ENCODE measurements at places on chromosomes 3 and 15. TPM values are rescaled to one million over a fixed set of nuclear protein-coding genes. Genes with fewer than 3 reads are reported as not detected.
A peak's percentile ranks its signal among the peaks of the same experiment; 100 is the strongest.

The RHOV gene
- total RNA-seq, result not detected

The TUBGCP4 gene
- 12.9 TPM for total RNA-seq

GRCh38 chr3:105094588-105094987 is 272.1 kb upstream of the ALCAM start:
- no peak for DNase-seq

- DNase-seq, result no peak
Observed at GRCh38 chr3:156218353-156218744, 98.0 kb downstream of the KCNAB1 start.

GRCh38 chr3:8655387-8655835 is 10.8 kb upstream of the SSUH2 start:
- no peak for DNase-seq

DNA sequence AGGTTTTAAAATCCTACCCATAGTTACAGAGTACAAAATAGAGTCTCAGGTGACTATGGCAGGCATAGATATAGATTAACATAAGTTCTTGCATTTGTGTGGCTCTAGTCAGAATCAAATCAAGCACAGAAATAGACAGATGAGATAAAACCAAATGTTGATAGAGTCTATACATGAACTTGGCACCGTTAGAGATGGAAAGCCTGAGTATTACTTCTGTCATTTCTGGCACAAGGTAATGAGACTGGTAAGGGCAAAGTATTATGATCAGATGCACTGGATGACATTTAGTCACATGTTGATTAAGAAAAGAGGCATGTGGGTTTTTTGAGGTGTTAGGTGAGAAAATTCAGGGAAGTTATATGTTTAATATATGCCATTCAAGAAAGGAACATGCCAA is 219.7 kb downstream of the MBNL1 start:
- no peak for DNase-seq

GRCh38 chr3:123085932-123086627 is 19.3 kb downstream of the PDIA5 start:
- DNase-seq, result no peak

DNA sequence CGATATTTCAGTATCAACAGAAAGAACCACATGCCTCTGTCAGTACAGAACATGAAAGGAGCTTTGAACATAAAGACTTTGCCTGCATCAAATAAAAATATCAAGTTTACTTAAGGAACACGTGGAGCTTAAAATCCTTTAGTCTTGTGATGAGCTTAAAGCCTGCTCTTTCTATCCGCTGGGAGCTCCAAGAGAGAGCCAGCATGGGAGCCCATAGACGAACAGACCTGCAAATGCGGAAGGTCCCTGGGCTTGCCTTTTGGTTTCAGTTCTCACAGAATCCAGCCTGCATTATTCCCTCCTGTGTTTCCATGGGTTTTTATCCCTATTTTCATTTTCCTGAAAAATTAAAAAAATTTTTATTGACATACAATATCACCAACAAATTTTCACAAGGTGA is 530.6 kb upstream of the RGMA start:
- no peak for DNase-seq

The TEX55 gene
- total RNA-seq, result not detected

DNA sequence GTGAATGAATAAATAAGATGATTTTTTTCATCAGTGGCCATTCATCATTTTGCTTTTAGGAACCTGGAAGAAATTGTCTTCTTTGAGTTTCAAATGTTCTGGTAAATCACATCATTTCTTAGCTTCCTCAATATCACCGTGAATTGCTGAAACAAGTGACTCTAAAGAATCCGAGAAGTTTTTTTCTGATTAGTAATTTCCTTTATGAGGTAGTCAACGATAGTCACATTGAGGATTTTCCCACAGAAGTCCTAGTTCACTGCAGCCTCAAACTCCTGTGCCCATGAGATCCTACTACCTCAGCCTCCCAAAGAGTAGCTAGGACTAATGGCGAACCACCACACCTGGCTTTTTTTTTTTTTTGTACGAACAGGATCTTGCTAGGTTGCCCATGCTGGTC is 3.6 kb upstream of the TMPRSS7 start:
- DNase-seq, result no peak

The PTPN23 gene
- total RNA-seq, result 43.7 TPM

GRCh38 chr3:125001557-125002413 is 54.0 kb downstream of the HEG1 start:
- DNase-seq, result no peak

The GREM1 gene
- total RNA-seq, result 77.3 TPM

The PPIB gene
- 244 TPM for total RNA-seq

DNA sequence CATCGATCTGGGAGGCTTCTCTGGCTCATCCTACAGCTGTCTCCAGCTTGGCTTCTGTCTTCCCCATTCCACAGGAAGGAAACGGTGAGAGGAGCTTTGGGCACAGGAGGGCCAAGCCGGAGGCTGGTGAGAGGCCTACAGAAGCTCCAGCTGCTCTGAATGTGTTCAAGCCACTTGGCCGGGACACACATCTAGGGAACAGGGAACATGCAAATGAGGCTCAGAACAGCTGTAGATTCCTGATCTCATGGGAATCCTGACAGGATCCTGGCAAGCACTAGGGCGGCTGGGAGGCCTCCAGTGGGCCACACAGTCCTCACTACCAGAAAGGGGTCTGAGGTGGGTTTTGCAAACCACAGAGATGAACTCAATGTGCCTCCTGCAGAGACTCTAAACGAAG is 13.7 kb downstream of the SEMA5B start:
- DNase-seq, result no peak

The CHST2 gene
- total RNA-seq, result 17.3 TPM

- DNase-seq, result no peak
Observed at GRCh38 chr15:63043335-63044076, 959 bp downstream of the TPM1 start.

- no peak for DNase-seq
Observed at GRCh38 chr3:71421475-71421819, 162.1 kb downstream of the FOXP1 start.

GRCh38 chr3:72408983-72409779 is 439.1 kb downstream of the SHQ1 start:
- no peak for DNase-seq

- no peak for DNase-seq
Observed at GRCh38 chr3:117263270-117263669, 553.7 kb downstream of the TUSC7 start.

- no peak for DNase-seq
Observed at GRCh38 chr15:44910981-44911625, 45.4 kb upstream of the TERB2 start.

The TNNC1 gene
- not detected for total RNA-seq

DNA sequence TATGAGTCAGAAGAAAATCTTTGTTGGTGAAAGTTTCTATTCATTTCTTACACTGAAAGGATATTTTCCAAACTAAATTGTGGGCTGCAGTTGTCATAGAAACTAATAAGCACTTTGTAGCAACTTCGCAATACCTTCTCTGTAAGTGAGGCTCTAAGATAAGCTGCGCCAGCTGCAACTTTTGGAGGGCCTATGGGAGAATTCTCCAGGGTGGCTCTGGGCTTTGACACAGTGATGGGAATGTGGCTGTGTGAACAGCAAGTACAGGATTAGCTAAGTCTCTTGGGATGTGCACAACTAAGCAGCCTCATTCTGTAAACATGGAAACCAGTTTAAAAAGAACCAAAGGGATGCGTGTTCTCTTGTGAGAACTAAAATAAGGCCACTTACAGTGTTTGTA is 124.6 kb upstream of the SGO1 start:
- no peak for DNase-seq

DNA sequence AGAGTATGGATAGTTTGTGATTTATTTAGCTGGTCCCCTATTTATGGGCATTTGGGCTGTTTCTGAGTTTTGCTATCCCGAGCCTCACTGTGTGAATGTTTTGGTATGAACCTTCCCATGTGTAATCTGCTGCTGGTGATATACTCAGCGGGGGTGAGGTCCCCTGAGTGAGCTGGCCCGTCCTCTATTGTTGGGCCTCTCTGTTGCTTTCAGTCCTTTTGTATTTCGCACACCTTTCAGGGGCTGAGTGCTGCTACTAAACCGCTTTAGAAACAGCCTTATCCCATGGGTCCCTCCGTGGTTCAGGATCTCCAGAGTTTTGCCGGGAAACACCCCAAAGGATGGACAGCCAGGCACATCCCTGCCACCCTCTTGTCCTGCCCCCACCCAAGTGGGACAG is 94.5 kb downstream of the WNT7A start:
- no peak for DNase-seq

The ZNF660 gene
- 1.4 TPM for total RNA-seq

The CERS3 gene
- total RNA-seq, result not detected

DNA sequence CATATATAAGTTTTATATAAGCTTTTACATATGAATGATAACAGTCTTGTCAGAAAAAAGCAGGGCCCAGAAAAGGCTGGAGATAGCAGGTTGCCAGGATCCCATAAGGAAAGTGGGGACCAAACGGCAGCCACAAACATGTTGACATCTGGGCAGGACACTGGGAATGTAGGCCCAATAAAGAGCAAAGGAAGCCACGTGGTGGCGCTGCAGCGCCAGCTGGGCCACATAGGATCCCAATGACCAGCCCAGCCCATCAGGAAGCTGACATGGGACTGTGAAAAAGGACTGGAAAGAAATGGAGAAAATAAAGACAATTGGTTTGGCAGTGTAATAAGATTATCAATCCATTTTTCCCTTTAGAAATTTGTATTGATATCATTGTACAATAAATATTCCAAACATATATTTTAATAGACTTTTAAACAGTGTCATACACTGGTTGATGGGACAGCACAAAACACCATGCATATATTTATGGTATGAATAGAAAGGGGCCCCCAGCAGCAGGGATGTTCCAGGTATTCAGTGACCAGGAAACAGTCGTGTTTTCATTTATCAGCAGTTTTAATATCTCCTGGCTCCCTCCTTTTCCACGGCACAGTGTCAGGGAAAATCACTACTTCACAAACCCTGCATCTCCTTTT is 89.0 kb upstream of the STRIT1 start:
- DNase-seq, result peak; percentile 31

DNA sequence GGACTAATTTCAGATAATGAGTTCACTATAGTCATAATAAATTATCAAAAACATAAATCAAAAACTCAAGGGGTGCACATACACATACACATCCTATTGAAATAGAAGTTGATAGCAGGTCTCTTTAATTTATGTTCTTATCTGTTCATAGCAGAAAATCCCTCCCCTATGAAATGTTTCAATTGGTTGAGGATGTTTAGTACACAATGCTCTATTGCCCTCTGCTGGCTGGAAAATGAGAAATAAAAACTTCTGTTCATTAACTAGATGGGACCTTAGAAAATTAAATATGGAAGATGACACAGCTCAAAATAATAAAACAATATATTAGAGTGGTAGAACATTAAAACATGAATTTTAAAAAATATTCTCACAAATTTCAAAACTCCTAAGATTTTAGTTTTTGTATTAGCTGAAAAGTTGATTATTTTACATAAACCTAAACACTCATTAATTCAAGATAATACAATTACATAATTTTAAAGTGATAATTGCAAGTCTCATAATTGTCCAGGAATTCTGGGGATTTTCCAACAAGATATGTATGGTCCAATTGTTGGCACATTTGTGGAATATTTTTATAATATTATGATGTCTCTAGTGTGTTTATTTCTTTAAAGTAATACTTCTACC is 735.0 kb downstream of the ROBO1 start:
- no peak for DNase-seq

GRCh38 chr3:124811436-124811835 is 75.7 kb downstream of the ITGB5 start:
- no peak for DNase-seq

DNA sequence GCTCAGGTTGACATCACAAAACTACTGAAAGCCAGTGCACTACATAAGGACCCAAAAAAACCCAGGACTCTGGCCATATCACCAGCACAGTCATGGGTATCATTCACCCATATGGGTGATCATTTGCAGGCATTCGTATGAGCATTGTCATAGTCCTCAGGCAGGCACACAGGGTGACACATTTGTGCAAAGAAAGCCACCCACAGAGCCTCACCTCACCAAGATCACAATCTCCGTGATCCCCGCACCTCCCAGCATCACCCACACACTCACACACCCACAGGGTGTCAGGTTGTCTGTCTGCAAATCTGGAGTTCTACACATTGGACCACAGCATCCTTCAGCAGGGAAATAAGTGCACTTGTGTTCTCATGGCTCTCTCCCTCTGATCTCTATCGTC is 166.0 kb upstream of the LPP start:
- DNase-seq, result no peak

The CFAP92 gene
- total RNA-seq, result not detected

The GOLGB1 gene
- 56.6 TPM for total RNA-seq

GRCh38 chr3:58824285-58824684 is 157.7 kb upstream of the FAM3D start:
- no peak for DNase-seq

DNA sequence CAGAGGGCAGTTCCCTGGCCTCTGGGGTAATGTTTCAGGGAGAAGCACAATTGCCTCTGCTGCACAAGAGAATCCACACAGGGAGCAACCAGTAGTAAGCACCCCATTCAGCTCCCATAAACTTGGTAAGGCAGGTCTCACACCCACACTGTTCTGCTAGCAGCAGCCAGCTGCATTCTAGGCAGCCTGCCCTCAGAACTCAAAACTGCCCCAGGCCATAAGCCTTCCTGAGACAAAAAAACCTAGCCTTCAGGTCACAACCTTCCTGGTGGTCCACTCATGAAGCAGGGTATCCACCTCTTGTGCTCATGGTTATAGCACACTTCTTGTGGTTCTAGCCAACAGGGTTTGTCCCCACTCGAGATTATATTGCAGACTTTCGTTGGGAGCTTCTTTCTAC is 33.7 kb upstream of the ABI3BP start:
- no peak for DNase-seq

The CYFIP1 gene
- 129 TPM for total RNA-seq

GRCh38 chr15:45435124-45435903 is 57.0 kb upstream of the GATM start:
- no peak for DNase-seq

- no peak for DNase-seq
Observed at GRCh38 chr3:101643861-101644613, 32.9 kb downstream of the ZBTB11 start.

The DUOXA1 gene
- 1.8 TPM for total RNA-seq

DNA sequence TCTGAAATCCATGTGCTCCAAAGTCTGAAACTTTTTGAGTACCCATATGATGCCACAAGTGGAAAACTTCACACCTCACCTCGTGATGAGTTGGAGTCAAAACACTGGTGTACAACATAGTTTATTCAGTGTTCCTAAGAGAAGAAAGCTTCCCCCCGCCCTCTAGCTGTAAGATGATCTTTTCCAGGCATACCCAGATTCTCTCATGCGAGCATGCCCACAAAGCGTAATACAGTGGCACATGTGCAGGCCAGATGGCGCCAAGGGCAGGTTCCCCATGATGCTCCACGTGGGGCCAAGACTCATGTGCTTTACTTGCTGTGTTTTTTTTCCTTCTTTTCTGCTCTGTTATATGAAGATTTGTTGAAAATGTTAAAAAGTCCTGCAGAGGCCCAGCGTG is 104.9 kb upstream of the LRRFIP2 start:
- no peak for DNase-seq

The CLDN16 gene
- 0.37 TPM for total RNA-seq

The CHDH gene
- total RNA-seq, result 0.16 TPM

- DNase-seq, result no peak
Observed at GRCh38 chr15:38642689-38643270, 78.2 kb upstream of the RASGRP1 start.

- no peak for DNase-seq
Observed at GRCh38 chr3:112508261-112508660, 9.0 kb upstream of the BTLA start.
